ENCODE measurements at places on chromosomes 12 and 14. TPM values are rescaled to one million over a fixed set of nuclear protein-coding genes. Genes with fewer than 3 reads are reported as not detected.

Gene KRT82
- not detected for total RNA-seq

Gene PCED1B
- 13.1 TPM for total RNA-seq

Gene KRT5
- total RNA-seq = not detected

Gene NGB
- total RNA-seq = not detected

Gene LTB4R
- total RNA-seq = 2.1 TPM

Gene MPHOSPH9
- total RNA-seq = 77.6 TPM

Gene APOF
- not detected for total RNA-seq

Gene ANKRD52
- 9.6 TPM for total RNA-seq

Gene MSRB3
- 47.2 TPM for total RNA-seq

Gene PZP
- not detected for total RNA-seq

Gene ATL1
- 2.3 TPM for total RNA-seq

Gene DNAH10
- total RNA-seq = 1.00 TPM

Gene APPL2
- total RNA-seq = 519 TPM

Gene PMEL
- total RNA-seq = not detected

Data from SJSA1 (cell line).